ENCODE measurements at places on chromosomes 7 and 10.

- DNase-seq, result no peak
Observed at GRCh38 chr7:116754186-116754585, 82.2 kb downstream of the MET start.

GRCh38 chr10:18582803-18583202 lies 68.6 kb downstream of the NSUN6 start:
- no peak for DNase-seq

- DNase-seq, result no peak
Observed at GRCh38 chr7:5143106-5143505, 46.9 kb upstream of the WIPI2 start.

GRCh38 chr7:4268040-4268965 lies 413.8 kb upstream of the FOXK1 start:
- no peak for DNase-seq

GRCh38 chr7:134920026-134920753 lies 66.1 kb upstream of the AGBL3 start:
- no peak for DNase-seq

Measured in stimulated activated CD4-positive, alpha-beta T cell treated with anti-CD3 and anti-CD28 coated beads, Interleukin-12 subunit alpha, Interleukin-12 subunit beta, amount 100 ng/mL, for 48 hours (primary cell).